CD4-positive, alpha-beta memory T cell (primary cell): ENCODE measurements at places on chromosomes 7 and 10. TPM values are rescaled to one million over a fixed set of nuclear protein-coding genes. Genes with fewer than 3 reads are reported as not detected.

GRCh38 chr7:94907026-94907810, at the start of gene PPP1R9A:
Gene PPP1R9A (plus strand): TSS chr7:94907594. CDS start chr7:94910114, 2,520 bp downstream.
- H3K27ac ChIP-seq = no peak within 1 kb of the TSS
- no peak within 1 kb of the TSS for H3K4me3 ChIP-seq
- H3K27me3 ChIP-seq = peaks cover 6% of the 10 kb centered on the region
- DNase-seq = no peak
- no peaks in the 10 kb centered on the region for H3K36me3 ChIP-seq
- peaks cover 3% of the 10 kb centered on the region for H3K4me1 ChIP-seq

OR2A42 gene
- total RNA-seq = not detected

DNA sequence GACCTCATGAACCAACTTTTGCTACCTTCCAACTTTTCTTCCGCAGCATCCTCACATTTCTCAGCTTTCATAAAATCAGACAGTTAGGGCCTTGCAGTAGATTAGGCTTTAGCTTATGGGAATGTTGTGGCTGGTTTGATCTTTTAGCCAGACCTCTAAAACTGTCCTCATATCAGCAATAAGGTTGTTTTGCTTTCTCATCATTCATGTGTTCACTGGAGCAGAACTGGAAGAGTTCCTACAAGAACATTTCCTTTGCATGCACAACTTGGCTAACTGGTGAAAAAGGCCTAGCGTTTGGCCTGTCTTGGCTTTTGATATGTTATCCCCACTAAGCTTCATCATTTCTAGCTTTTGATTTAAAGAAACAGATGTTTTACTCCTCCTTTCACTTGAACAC, 130.0 kb upstream of the LRRTM3 start:
- H3K27ac ChIP-seq = no peak overlapping the region
- H3K4me3 ChIP-seq = no peak overlapping the region
- H3K27me3 ChIP-seq = no peaks in the 10 kb centered on the region
- H3K36me3 ChIP-seq = no peaks in the 10 kb centered on the region
- H3K4me1 ChIP-seq = no peaks in the 10 kb centered on the region

GRCh38 chr10:115948465-115948864, 324.5 kb downstream of the GFRA1 start:
- no peaks in the 10 kb centered on the region for H3K36me3 ChIP-seq
- no peak overlapping the region for H3K4me3 ChIP-seq
- DNase-seq = no peak
- H3K27ac ChIP-seq = no peak overlapping the region
- H3K27me3 ChIP-seq = no peaks in the 10 kb centered on the region

GRCh38 chr7:149524394-149524793, 26.8 kb upstream of the ZNF746 start:
- no peak overlapping the region for H3K27ac ChIP-seq
- H3K4me3 ChIP-seq = no peak overlapping the region
- H3K4me1 ChIP-seq = no peaks in the 10 kb centered on the region
- H3K27me3 ChIP-seq = no peaks in the 10 kb centered on the region
- DNase-seq = no peak

GRCh38 chr7:143485094-143485493, 7.4 kb downstream of the TAS2R41 start:
- H3K4me3 ChIP-seq = no peak overlapping the region
- no peak overlapping the region for H3K27ac ChIP-seq
- no peaks in the 10 kb centered on the region for H3K27me3 ChIP-seq
- no peaks in the 10 kb centered on the region for H3K4me1 ChIP-seq
- DNase-seq = no peak

DNA sequence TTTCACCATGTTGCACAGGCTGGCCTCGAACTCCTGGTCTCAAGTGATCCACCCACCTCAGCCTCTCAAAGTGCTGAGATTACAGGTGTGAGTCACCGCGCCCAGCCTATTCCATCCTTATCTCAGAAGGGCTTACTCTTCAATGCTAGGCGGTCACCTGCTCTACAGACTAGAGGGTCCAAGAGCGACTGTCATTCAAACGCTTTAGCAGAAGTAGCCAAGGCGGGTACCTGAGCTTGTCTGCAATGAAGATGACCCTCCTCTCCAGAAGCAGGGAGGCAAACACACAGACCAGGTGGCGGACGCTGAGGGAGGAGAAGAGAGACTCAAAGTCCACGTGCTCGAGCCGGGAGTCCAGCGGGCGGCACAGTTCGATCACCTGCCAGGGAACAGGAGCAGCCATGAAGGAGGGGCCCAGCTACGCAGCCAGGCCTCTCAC, 65.1 kb upstream of the MKRN1 start:
- no peaks in the 10 kb centered on the region for H3K4me1 ChIP-seq
- no peak overlapping the region for H3K4me3 ChIP-seq
- H3K36me3 ChIP-seq = no peaks in the 10 kb centered on the region
- peaks cover 3% of the 10 kb centered on the region for H3K27me3 ChIP-seq
- H3K27ac ChIP-seq = no peak overlapping the region
- DNase-seq = no peak

CRPPA gene
- 1.3 TPM for total RNA-seq

SNX8 gene
- total RNA-seq = 6.9 TPM

DNA sequence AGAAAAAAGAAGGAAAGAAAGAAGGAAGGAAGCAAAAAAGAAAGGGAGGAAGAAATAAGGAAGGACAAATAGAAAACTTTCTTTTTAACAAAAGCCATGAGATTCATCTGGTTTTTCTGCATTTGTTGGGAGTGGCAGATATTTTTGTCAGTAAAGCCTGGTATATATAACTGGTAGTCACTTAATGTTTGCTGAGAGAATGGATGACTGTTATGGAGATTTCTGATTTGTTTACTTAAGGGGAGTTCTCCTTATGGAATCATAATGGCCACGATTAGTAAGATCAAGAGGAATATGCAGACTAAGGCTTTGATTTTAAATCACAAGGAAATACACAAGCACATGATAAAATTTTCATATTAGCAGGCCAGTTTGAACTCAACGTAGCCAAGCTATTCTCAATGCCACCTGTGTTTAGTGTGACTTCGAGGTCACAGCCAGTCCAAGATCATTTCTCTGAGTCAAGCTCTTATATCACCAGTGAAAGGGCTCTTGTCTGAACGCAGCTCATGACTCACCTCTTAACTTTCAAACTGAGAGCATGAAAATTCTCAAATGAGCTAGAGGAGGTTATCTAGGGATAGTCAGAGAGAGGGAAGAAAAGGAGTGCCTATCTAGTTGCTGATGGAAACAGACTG, 445.1 kb upstream of the ZMIZ1 start:
- no peaks in the 10 kb centered on the region for H3K36me3 ChIP-seq
- H3K27me3 ChIP-seq = no peaks in the 10 kb centered on the region
- no peak for DNase-seq
- no peaks in the 10 kb centered on the region for H3K4me1 ChIP-seq
- H3K27ac ChIP-seq = no peak overlapping the region
- H3K4me3 ChIP-seq = no peak overlapping the region

NKX1-2 gene
- total RNA-seq = not detected

- DNase-seq = no peak
- H3K27ac ChIP-seq = no peak overlapping the region
- H3K4me3 ChIP-seq = no peak overlapping the region
- H3K4me1 ChIP-seq = peaks cover 88% of the 10 kb centered on the region
- no peaks in the 10 kb centered on the region for H3K27me3 ChIP-seq
- no peaks in the 10 kb centered on the region for H3K36me3 ChIP-seq
These were observed 123.1 kb downstream of the NRBF2 start for GRCh38 chr10:63256009-63256773.

H2BK1 gene
- total RNA-seq = 6.9 TPM

DNA sequence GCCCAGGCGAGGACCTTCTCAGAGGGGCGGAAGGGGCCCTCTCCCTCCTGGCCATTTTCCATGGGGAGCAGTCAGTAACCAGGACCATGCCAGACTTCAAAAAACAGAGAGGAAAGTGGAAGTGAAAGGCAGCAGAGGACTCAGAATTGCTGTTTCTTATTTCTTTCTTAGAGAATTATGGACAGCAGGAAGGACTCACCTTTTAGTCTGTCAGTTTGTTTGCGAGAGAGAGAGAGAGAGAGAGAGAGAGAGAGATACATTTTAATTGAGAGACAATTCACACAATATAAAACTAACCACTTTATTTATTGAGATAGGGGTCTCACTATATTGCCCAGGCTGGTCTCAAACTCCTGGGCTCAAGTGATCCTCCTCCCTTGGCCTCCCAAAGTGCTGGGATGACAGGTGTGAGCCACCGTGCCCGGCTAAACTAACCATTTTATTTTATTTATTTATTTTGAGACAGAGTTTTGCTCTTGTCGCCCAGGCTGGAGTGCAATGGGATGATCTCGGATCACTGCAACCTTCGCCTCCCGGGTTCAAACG, 24.5 kb downstream of the SCD start:
- H3K36me3 ChIP-seq = no peaks in the 10 kb centered on the region
- H3K4me3 ChIP-seq = no peak overlapping the region
- H3K27ac ChIP-seq = peak overlapping the region; percentile 48
- H3K27me3 ChIP-seq = no peaks in the 10 kb centered on the region
- peaks cover 45% of the 10 kb centered on the region for H3K4me1 ChIP-seq
- no peak for DNase-seq

CPXM2 gene
- not detected for total RNA-seq

- DNase-seq = no peak
- H3K27me3 ChIP-seq = no peaks in the 10 kb centered on the region
- H3K4me1 ChIP-seq = no peaks in the 10 kb centered on the region
- H3K27ac ChIP-seq = no peak overlapping the region
These were observed 63.6 kb upstream of the BMPER start for GRCh38 chr7:33841705-33842129.

- H3K4me1 ChIP-seq = no peaks in the 10 kb centered on the region
- H3K27ac ChIP-seq = no peak overlapping the region
- no peak overlapping the region for H3K4me3 ChIP-seq
- H3K27me3 ChIP-seq = no peaks in the 10 kb centered on the region
These were observed 312.8 kb upstream of the SORCS1 start for GRCh38 chr10:107477266-107477665.

SPDYE9 gene
- total RNA-seq = not detected

GRCh38 chr10:49512121-49512809, 26.7 kb downstream of the ERCC6 start:
- peaks cover 21% of the 10 kb centered on the region for H3K4me1 ChIP-seq
- H3K27me3 ChIP-seq = no peaks in the 10 kb centered on the region
- no peak overlapping the region for H3K4me3 ChIP-seq
- no peak overlapping the region for H3K27ac ChIP-seq

GRCh38 chr7:69674701-69675182, 76.5 kb downstream of the AUTS2 start:
- no peak overlapping the region for H3K4me3 ChIP-seq
- no peaks in the 10 kb centered on the region for H3K36me3 ChIP-seq
- no peaks in the 10 kb centered on the region for H3K4me1 ChIP-seq
- H3K27me3 ChIP-seq = no peaks in the 10 kb centered on the region

CH25H gene
- total RNA-seq = not detected

DNA sequence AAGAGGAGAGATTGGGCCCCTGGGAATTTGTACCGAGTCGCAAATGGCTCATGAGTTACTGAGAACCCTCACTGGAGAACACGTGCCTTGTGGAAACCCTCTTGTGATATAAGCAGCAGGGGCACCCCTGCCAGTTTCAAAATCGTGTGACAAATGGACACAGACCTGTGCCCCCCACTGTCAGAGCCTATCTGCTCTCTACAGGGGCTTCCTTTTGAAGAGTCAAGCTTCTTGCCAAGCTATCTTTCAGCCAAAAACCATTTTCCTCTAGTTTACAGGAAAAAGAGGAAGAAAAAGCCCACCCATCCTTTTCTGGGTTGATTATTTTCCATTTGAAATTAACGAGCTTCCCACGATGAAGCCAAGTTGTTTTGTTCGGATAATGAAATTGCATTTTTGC, 64.1 kb upstream of the MPP7 start:
- H3K4me3 ChIP-seq = no peak overlapping the region
- peak overlapping the region; percentile 65 for H3K27ac ChIP-seq
- no peaks in the 10 kb centered on the region for H3K36me3 ChIP-seq
- H3K27me3 ChIP-seq = no peaks in the 10 kb centered on the region
- DNase-seq = no peak
- H3K4me1 ChIP-seq = peaks cover 58% of the 10 kb centered on the region

DNA sequence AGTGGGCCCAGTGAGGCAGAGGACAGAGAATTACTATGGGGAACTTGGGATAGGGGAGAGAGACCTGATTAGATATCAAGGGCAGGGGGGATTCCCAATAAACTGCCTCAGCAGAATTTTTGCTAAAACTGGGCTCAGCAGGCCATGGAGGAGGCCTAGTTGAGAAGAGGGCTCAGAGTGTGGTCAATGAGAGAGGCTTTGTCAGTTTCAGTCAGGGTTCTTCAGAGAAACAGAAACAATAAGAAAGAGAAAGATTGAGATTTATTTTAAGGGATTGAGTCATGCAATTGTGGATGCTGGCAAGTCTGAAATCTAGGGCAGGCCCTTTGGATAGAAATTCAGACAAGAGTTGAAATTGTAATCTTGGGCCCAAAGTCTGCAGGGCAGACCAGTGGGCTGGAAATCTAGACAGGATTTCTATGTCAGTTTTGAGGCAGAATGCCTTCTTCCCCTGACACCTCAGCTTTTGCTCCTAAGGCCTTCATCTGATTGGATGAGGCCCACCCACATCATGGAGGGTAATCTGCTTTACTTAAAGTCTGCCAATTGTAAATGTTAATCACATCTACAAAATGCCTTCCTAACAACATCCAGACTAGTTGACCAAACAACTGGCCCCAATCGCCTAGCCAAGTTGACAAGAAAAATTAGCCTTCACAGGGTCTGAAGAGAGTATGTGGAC, 33.5 kb upstream of the CCSER2 start:
- H3K4me3 ChIP-seq = no peak overlapping the region
- H3K27ac ChIP-seq = no peak overlapping the region
- H3K4me1 ChIP-seq = no peaks in the 10 kb centered on the region
- no peaks in the 10 kb centered on the region for H3K27me3 ChIP-seq
- DNase-seq = no peak
- no peaks in the 10 kb centered on the region for H3K36me3 ChIP-seq

ADAM12 gene
- 0.30 TPM for total RNA-seq

DNA sequence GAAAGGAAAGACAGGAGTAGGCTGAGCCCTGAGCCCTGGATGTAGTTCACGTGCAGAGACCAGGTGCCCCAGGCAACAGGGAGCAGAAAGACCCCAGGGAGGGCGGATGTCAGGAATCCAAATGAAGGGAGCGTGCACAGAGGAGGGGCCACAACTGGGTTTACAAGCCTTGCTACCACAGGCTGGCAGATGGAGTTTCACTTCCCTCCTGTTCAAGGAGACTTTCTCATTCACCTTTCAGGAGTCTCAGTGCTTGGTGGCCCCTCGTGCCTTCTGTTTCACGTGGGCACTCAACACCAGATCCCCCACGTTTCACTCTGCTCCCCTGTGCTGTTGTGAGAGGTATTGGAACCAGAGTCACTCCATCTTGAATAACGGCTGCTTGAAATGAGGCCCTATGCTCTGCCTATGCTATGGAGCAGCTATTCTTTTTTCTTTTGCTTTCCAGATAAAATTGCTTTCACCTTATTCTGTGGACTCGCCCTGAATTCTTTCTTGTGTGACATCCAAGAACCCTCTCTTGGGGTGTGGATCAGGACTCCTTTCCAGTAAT, 601.4 kb upstream of the IGFBP3 start:
- no peaks in the 10 kb centered on the region for H3K27me3 ChIP-seq
- no peak overlapping the region for H3K27ac ChIP-seq
- H3K4me1 ChIP-seq = no peaks in the 10 kb centered on the region
- DNase-seq = no peak

- no peaks in the 10 kb centered on the region for H3K27me3 ChIP-seq
- no peak overlapping the region for H3K27ac ChIP-seq
- H3K36me3 ChIP-seq = peaks cover 74% of the 10 kb centered on the region
- H3K4me3 ChIP-seq = no peak overlapping the region
- DNase-seq = no peak
These were observed 10.5 kb downstream of the GHITM start for GRCh38 chr10:84149854-84150253.

- peaks cover 76% of the 10 kb centered on the region for H3K4me1 ChIP-seq
- no peaks in the 10 kb centered on the region for H3K27me3 ChIP-seq
- H3K4me3 ChIP-seq = no peak overlapping the region
These were observed 4.5 kb downstream of the DMTF1 start for GRCh38 chr7:87156709-87157108.

- no peak for DNase-seq
- H3K4me1 ChIP-seq = no peaks in the 10 kb centered on the region
- no peaks in the 10 kb centered on the region for H3K36me3 ChIP-seq
- no peaks in the 10 kb centered on the region for H3K27me3 ChIP-seq
These were observed 393.0 kb downstream of the MAGI2 start for GRCh38 chr7:79060498-79060897.
